ENCODE measurements at places on chromosomes 6 and 20.

GRCh38 chr6:135325624-135326424 is 144.7 kb downstream of the MYB start:
- DNase-seq, result no peak

DNA sequence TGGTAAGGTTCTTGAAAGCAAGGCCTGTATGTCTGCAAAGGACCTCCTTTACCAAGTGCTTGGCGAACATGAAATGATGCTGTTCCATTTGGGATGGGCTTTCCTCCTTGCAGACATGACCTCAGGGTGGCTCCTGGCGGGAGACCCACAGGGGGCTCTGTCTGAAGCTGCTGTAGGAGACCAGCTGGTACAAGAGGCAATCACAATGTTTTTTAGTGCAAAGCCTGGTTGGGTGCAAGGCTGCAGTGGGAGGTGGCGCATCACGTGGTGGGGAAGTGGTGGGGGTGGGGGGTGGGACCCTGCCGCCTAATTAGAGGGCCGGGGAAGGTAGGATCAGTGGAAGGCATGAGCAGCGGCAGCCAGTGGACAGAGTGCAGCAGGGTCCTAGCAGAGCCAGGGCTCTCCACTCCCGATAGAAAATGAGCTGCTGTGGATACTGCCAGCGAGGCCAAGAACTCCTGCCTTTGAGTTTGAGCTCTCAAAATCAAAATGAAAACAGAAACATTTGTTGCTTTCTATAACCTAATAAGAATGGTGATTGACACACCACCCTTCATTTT is 9.1 kb upstream of the ARMC2 start:
- DNase-seq, result no peak

GRCh38 chr20:20552076-20552475 is 160.4 kb downstream of the RALGAPA2 start:
- no peak for DNase-seq

GRCh38 chr6:53944091-53944490 is 149.3 kb downstream of the LRRC1 start:
- no peak for DNase-seq

- DNase-seq, result no peak
Measured at GRCh38 chr20:23122796-23123655, 36.9 kb upstream of the CD93 start.

DNA sequence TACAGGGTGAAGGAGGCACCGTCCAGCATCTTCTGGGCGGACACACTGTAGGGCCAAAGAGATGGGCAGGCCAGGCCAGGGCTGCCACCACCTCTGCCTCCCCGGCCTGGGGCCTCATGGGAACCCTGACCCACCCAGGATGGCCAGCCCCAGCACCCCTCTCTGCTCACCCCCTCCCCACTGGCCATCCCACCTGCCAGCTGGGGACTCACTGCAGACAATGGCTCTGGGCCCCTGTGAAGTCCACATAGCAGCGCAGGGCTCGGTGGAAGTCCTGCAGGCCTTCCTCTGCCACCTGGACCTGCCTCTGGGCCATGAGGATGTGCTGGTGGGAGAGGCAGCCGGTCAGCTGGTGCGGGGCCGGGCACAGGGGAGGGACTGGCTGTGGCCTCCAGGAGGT is 3.6 kb upstream of the C20orf144 start:
- DNase-seq, result no peak

DNA sequence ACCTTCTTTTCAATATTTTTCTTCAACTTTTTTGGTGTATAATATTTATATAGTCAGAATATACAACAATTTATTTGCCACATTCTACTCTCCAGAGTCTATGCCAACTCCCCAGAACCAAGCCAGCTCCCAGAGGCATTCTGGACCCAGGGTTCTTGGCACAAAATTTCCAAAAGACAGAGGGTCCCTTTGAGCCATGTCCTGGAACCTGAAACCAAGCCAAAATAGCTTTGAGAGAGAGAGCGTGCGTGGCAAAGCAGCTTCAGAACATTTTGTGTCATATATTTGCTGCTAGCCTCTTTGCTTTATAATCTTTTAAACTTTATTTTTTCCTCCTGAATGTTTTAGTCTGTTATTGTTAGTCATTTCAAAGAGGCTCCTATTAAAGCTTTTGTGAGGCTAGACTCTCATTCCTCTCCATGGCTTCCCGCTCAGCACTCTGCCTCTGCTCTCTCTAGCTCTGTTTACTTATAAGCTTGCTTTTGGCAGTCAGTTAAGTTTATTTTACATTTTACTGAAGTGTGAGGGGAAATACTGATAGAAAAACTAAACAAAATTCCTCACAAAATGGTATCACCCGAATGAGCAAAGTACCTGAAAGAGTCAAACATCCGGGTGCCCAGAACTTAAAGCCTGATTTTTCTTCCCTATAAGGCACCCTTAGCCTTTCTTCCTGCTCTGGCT is 605.1 kb upstream of the ID4 start:
- peak; percentile 58 for DNase-seq

Measured in breast epithelium (tissue), 4 donors.